ENCODE measurements at places on chromosomes 4 and X. TPM values are rescaled to one million over a fixed set of nuclear protein-coding genes. Genes with fewer than 3 reads are reported as not detected.

Gene SMIM10L2A
- 1.1 TPM for total RNA-seq

Gene LAS1L
- total RNA-seq: 31.1 TPM

Gene SHROOM3
- total RNA-seq: 263 TPM

Gene FGFBP2
- 4.0 TPM for total RNA-seq

Gene GASK1B
- 20.2 TPM for total RNA-seq

Gene GPM6B
- total RNA-seq: 4.4 TPM

Gene VCX3A
- total RNA-seq: not detected

Gene CCDC110
- 5.4 TPM for total RNA-seq

DNA sequence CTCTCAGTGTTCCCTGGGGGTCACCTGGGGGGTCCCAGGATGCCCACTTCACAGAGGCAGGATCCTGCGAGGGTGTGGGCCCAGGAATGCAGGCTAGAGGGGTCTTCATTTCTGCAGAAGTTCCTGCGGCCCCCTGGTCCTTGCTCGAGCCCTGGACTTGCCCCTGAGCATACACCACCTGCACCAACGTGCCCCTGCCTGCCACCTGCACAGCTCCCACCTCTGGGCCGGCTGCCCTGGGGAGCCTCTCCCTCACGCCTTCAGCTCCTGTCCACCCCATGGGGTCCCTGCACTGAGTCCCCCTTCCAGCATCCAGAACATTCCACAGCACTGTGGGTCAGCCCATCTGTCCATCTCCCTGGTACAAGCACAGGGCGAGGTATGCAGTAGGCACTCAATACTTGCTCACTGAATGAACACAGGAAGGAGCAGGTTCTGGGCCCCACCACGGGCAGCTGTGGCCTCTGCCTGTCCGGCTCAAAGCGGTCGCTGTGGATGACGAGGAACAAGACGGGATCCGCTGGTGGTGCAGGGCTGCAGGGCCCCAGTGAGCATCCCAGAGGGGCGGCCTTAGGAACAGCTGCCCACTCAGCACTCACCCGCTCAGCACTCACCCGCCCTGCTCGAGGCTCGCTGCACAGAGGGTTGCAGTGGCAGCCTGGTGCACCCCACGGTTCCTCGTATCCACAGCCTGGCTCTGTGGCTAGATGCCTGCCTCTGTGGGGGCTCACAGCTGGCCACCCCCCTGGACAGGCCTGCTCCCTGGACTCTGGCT lies 70.5 kb upstream of the MXD4 start:
- no peak for DNase-seq

- no peak for DNase-seq
Measured at GRCh38 chr4:128590034-128590740, 219.3 kb upstream of the JADE1 start.

DNA sequence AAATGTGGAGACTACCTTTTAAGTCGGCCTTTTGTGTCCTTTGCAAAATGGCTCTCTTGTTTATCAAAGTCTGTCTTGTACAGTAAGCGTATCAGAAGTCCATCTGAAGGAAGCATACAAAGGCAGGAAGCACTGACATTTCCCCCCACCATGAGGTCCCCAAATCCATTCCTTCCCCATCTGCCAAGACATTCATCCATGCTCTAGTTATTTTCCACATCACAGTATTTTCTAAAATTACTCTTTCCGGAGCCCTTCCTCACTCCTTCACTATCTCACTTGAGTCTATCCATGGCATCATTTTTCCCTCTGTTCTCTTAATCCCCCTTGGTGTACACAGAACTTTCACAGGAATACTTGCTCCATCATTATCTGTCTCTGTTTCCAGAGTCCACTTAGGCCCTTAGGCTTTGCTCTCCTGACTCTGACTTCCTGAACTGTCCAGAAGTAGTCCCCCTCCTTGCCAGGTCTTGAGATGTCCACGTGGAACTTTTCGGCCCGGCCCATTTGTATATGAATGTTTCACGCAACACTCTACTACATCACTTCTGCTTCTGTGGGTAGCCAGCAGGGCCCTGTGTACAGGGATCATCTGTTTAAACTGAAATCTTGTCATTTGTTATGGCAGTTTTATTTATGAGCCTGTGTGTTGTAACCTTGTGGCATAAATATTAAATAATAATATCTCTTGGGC lies 2.1 kb downstream of the SEL1L3 start:
- DNase-seq: peak; percentile 63

GRCh38 chr4:69836287-69836686 lies 23.7 kb downstream of the SULT1E1 start:
- no peak for DNase-seq

- DNase-seq: no peak
Measured at GRCh38 chr4:188552741-188553275, 413.6 kb downstream of the TRIML1 start.

DNA sequence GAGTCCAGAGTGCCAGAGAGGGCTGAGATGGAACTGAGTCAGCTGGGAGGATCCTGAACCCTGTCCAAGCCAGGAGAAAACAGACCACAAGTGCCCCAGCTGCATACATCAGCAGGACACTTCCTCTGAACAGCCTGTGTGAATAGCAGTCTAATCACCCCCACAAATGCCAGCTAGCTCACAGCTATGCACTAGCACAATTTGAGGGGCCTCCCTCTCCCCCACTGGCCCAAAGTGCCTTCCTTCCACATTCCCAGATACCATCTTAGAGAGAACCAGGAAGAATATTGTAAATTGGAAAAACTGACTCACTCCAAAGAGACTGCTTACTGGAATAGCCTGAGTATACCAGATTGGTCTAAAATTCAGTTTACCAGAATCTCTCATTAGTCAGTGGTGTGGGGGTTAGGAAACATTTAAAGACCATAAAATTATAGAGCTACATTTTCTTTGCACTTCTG lies 292.6 kb upstream of the KLF3 start:
- DNase-seq: no peak

DNA sequence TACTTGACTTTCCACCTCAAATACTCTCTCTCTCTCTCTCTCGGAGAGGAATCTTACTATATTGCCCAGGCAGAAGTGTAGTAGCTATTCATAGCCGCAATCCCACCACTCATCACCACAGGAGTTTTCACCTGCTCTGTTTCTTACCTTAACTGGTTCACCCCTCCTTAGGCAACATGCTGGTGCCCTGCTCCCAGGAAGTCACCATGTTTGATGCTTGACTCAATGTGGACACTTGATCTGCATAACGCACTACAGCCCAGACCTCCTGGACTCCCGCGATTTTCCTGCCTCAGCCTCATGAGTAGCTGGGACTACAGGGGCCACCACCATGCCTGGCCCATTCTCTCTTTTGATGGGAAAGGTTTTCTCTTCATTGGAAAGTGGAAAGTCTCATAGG lies 271.8 kb downstream of the FBXW7 start:
- no peak for DNase-seq

- no peak for DNase-seq
Measured at GRCh38 chrX:10212395-10212794, 55.6 kb downstream of the CLCN4 start.

GRCh38 chr4:76546327-76546726 lies 111.3 kb downstream of the SHROOM3 start:
- no peak for DNase-seq

DNA sequence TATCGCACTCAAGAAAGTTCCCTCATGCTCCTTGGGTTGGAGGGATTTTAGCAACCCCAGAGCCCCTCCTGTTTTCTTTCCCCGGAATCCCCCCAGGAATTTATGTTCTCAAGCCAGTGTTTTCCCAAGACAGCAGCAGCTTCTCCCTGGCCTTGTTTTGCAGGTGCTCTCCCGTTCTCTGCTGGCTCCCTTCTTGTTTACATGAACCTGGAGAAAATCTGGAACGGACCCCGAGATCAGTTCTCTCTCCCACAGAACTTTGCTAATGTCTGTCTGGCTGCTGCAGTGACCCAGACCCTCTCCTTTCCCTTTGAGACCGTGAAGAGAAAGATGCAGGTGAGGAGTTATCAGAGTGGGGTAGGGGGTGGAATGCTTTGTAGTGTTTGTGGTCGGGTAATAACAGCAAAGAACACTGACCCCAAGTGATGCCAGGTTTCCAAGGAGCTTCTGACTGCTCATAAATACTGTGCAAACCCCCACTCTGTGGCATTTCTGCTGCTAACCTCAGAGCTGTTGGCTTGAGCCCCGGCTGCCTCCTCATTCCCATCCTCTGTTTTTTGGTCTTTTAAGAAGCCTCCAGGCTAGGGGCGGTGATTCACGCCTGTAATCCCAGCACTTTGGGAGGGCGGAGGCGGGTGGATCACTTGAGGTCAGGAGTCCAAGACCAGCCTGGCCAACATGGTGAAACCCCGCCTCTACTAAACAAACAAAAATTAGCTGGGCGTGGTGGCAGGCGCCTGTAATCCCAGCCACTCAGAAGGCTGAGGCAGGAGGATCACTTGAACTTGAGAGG lies 11.1 kb downstream of the SLC25A43 start:
- DNase-seq: peak; percentile 80

- DNase-seq: no peak
Measured at GRCh38 chr4:136768925-136769275, 763.4 kb downstream of the PCDH18 start.

DNA sequence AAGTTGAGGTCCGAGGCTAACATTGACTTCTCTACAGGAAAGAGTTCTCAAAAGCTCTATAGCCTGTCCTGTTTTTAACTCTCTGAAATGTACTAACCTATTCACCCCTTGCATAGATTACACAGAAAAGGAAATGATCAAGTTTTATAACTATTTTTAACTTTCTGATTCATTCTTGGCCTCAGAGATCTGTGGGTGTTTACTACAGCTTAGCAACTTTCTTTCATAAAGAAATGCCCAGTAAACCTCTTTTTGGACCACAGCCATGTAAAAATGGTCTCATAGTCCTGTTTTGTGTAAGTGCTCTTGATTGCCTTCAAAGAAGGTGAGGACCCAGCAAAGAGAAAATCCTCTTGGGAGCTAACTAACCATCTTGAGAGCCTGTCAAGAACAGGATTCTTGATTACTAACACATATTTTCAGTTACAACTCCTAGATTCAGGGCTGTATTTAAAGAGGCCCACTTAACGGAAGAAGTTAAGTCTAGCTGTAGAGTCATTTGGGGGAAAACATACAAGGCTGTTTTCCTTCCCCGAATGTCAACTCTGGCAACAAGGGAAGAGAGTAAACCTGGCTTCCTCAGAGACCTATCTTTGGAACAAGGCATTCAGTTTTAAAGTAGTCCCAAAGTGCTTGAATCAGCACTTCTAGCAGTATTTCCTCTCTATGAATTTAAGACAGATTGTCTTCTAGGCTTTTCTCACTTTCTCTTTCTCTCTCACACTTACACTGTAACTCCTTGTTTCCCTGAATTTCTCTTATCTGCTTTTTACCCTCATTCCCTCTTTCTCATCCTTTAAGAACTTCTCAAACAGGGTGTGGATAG lies 78.2 kb downstream of the IL21 start:
- DNase-seq: no peak

DNA sequence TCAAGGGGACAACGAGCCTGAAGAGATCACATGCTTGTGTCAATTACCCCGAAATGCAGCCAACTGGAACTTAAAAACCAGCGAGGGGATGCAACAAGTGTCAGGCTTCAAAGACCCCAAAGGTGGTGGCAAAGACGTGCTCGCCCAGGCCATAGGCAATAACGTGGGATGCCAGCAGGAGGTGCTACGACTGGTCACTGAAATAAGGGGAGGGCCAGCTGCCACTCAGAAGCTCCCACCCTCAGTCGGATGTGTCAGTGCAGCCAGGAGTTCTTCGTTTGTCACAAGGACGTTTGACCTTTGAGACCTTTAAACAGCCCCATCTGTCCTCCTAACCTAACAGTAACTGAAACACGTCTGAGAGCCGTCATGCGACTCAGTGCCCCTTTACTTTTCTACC lies 556.8 kb upstream of the PCDH10 start:
- DNase-seq: no peak

- DNase-seq: no peak
Measured at GRCh38 chr4:10243856-10244255, 127.3 kb upstream of the WDR1 start.

DNA sequence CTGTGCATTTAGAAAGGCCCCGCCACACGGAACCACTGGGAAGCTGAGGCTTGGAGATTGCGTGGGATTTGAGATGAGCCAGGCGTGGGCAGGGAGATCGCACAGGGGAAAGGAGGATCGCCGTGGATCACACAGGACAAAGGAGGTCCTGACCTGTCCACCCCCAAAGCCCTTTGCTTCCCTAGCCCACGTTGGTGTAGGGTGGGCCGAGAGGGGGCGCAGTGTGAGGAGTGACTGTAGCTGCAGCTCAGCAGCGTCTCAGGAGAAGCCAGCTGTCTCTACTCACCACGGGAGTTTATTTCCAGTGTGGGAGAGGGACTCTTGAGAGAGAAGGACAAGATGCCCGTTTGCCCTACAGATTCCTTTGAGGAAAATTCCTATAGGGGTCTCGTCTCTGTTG lies 62.1 kb downstream of the TBL1X start:
- DNase-seq: no peak

DNA sequence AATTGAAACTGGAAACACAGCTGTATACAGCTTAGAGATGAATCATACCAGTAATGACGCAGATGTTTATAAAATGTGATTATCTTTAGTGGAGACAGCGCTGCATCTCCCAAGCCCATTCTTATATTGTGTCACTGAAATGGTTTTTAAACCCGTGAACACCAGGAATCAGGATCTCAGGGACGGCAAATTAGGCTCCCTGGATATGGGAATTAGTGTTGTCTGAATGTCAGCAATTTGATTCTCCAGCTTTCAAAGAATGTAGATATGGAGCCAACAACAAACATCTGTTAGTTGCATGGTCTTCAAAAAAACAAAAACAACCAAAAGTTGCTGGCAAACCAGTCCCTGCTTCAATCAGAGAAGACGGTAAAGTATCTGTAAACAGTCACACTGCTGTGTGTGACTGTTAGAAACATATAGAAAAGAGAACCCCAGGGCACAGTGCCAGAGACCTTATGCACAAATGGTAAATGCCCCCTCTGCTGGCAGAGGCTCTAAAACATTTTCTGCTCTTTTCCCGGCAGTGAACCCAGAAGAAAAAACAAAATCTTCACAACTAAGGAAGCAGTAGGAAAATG lies 351.9 kb upstream of the FTHL17 start:
- peak; percentile 60 for DNase-seq

GRCh38 chr4:38625508-38625907 lies 38.5 kb upstream of the KLF3 start:
- no peak for DNase-seq

- no peak for DNase-seq
Measured at GRCh38 chrX:118502161-118502789, 6.7 kb downstream of the DOCK11 start.

GRCh38 chr4:8637456-8637984 lies 45.0 kb downstream of the CPZ start:
- DNase-seq: peak; percentile 3

- DNase-seq: no peak
Measured at GRCh38 chr4:140053185-140053584, 100.8 kb downstream of the MAML3 start.

GRCh38 chr4:188573104-188573503 lies 433.9 kb downstream of the TRIML1 start:
- DNase-seq: no peak

- no peak for DNase-seq
Measured at GRCh38 chr4:123232439-123232838, 164.2 kb upstream of the SPRY1 start.

- no peak for DNase-seq
Measured at GRCh38 chr4:147735413-147736301, 3.8 kb downstream of the ARHGAP10 start.

GRCh38 chrX:15098505-15098904 lies 171.4 kb downstream of the ASB9 start:
- no peak for DNase-seq

Measured in mucosa of descending colon (tissue), 3 donors.